ENCODE measurements at places on chromosomes 7 and 10. TPM values are rescaled to one million over a fixed set of nuclear protein-coding genes. Genes with fewer than 3 reads are reported as not detected.

The GDF2 gene
- total RNA-seq: not detected

The ARMS2 gene
- not detected for total RNA-seq

The PIP gene
- not detected for total RNA-seq

The ARMH3 gene
- total RNA-seq: 11.7 TPM

The MRPS24 gene
- 67.1 TPM for total RNA-seq

The IFIT2 gene
- total RNA-seq: 1.9 TPM

The SLC26A5 gene
- not detected for total RNA-seq

The GJD4 gene
- total RNA-seq: not detected

The ACBD5 gene
- 23.5 TPM for total RNA-seq

The TRIM50 gene
- total RNA-seq: not detected

The NXPH1 gene
- not detected for total RNA-seq

The HOXA7 gene
- total RNA-seq: 1.8 TPM

The HOXA1 gene
- 1.2 TPM for total RNA-seq

The ZNF33B gene
- 4.5 TPM for total RNA-seq

The CPVL gene
- 0.30 TPM for total RNA-seq

The NPSR1 gene
- not detected for total RNA-seq

The AKR1B15 gene
- total RNA-seq: not detected

The PPP1R17 gene
- not detected for total RNA-seq

The CALCR gene
- not detected for total RNA-seq

The PNLIPRP2 gene
- total RNA-seq: not detected

The VPS37D gene
- 3.0 TPM for total RNA-seq

The PLXDC2 gene
- 19.0 TPM for total RNA-seq

The CAMK2B gene
- not detected for total RNA-seq

The DUSP5 gene
- 0.89 TPM for total RNA-seq

The INA gene
- total RNA-seq: 0.30 TPM

The UCN3 gene
- total RNA-seq: not detected

The SEMA3C gene
- total RNA-seq: 455 TPM

The ANKRD61 gene
- total RNA-seq: not detected

The DCLRE1A gene
- total RNA-seq: 4.2 TPM

The CAV1 gene
- total RNA-seq: 57.0 TPM

The CALY gene
- 0.30 TPM for total RNA-seq

The SPDYE9 gene
- total RNA-seq: not detected

The ITGB8 gene
- total RNA-seq: 12.6 TPM

The STK31 gene
- total RNA-seq: not detected

The TAX1BP1 gene
- total RNA-seq: 189 TPM

The FOXI2 gene
- not detected for total RNA-seq

The ZSCAN25 gene
- total RNA-seq: 9.2 TPM

The SEM1 gene
- total RNA-seq: 57.9 TPM

The GSTO1 gene
- total RNA-seq: 158 TPM

The RBP3 gene
- total RNA-seq: not detected
